ENCODE measurements at places on chromosomes 16 and 17. TPM values are rescaled to one million over a fixed set of nuclear protein-coding genes. Genes with fewer than 3 reads are reported as not detected.

GRCh38 chr17:2905696-2906501 is 109.7 kb downstream of the RAP1GAP2 start:
- no peak overlapping the region for H3K27ac ChIP-seq
- H3K27me3 ChIP-seq, result no peaks in the 10 kb centered on the region
- H3K36me3 ChIP-seq, result peaks cover 14% of the 10 kb centered on the region
- H3K4me1 ChIP-seq, result no peaks in the 10 kb centered on the region
- no peak overlapping the region for H3K4me3 ChIP-seq

DNA sequence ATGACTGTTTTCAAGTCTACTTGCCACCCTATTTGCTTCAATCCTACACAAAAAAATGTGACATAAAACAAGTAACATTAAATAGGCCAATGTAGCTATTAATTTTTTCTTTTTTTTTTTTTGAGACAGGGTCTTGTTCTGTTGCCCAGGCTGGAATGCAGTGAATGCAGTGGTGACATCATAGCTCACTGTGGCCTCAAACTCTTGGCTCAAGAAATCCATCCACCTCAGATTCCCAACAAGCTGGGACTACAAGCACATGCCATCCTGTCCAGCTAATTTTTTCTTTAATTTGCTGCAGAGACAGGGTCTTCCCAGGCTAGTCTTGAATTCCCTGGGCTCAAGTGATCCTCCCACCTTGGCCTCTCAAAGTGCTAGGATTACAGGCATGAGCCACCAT is 29.4 kb downstream of the ANKFY1 start:
- H3K4me3 ChIP-seq, result no peak overlapping the region
- no peaks in the 10 kb centered on the region for H3K27me3 ChIP-seq
- DNase-seq, result no peak

DNA sequence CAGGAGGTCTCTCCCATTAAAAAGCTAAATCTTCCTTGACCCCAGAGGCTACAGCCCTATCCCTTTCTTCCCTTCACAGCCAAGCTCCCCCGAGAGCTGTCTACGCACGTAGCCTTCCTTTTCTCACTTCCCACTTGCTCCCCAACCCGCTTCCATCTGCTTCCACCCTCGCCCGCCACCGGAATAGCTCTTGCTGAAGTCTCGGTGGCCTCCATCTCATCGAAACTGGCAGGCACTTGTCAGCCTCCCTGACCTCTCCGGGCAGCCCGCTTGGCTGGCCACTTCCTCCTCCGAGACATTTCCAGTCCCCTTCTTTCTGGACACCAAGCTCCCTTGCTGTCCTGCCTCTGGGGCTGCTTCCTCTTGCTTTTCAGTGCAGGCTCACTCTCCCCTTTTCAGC is 10.7 kb upstream of the EPOP start:
- no peaks in the 10 kb centered on the region for H3K36me3 ChIP-seq
- H3K4me3 ChIP-seq, result no peak overlapping the region
- peaks cover 3% of the 10 kb centered on the region for H3K4me1 ChIP-seq

GRCh38 chr16:1101573-1102332 is 5.7 kb upstream of the C1QTNF8 start:
- H3K27me3 ChIP-seq, result no peaks in the 10 kb centered on the region
- no peaks in the 10 kb centered on the region for H3K4me1 ChIP-seq
- no peak for DNase-seq
- no peak overlapping the region for H3K4me3 ChIP-seq

The NOG gene
- total RNA-seq, result 0.09 TPM

The TNFRSF13B gene
- total RNA-seq, result not detected
